ENCODE measurements at places on chromosomes 12 and 14.

GRCh38 chr12:94289461-94290312 lies 141.3 kb downstream of the PLXNC1 start:
- DNase-seq: peak; percentile 73

- DNase-seq: no peak
Observed at GRCh38 chr12:124713041-124713435, 145.6 kb upstream of the NCOR2 start.

- no peak for DNase-seq
Observed at GRCh38 chr14:91310606-91311283, 66.2 kb upstream of the GPR68 start.

DNA sequence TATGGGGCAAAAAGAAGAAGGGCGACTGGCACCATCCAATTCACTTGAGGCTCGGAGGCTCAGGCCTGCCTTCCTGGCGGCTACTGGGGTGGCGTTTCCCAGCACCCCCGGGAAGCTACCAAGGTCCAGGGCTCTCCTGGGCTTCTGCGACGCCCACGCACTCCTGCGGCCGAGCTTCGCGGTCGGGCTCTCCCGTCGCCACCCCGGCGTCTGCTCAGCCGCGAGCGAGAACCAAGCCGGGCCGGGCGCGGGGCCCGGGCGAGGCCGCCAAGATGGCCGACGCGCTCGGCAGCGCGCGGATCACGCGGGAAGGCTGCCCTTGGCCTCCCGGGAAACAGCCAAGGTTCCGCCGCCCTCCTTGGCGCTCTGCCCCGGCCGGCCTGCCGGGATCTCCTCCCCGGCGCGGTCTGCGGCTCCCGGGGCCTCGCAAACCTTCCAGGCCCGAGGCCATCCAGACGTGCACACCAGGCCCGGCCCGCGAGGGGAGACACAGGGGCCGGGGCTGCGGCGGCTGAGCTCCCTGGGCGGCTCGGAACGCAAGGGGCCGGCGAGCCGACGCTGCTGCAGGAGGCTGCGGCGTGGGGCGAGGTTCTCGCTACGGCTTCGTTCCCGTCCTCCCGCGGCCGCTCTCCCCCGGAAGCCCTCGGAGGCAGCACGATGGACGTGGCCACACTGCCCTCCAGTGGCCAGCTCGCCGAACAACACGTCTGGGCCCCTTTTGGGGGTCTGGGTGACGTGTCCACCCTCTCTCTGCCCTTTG lies 23.5 kb upstream of the ZFP36L1 start:
- peak; percentile 91 for DNase-seq

GRCh38 chr14:61461808-61462275 lies 140.5 kb downstream of the PRKCH start:
- peak; percentile 82 for DNase-seq
